ENCODE measurements at places on chromosomes 11 and 22. TPM values are rescaled to one million over a fixed set of nuclear protein-coding genes. Genes with fewer than 3 reads are reported as not detected.

Gene MB
- total RNA-seq, result 0.85 TPM

Gene OR5M3
- total RNA-seq, result not detected

Gene TIMM8B
- 80.5 TPM for total RNA-seq

Gene MYOD1
- not detected for total RNA-seq

Gene LMF2
- 30.7 TPM for total RNA-seq

Gene AQP11
- total RNA-seq, result 1.2 TPM

Gene ZBTB16
- total RNA-seq, result under 0.01 TPM

Gene OR4A16
- total RNA-seq, result not detected

Gene UBE2L3
- total RNA-seq, result 24.8 TPM

Gene SCN3B
- total RNA-seq, result under 0.01 TPM

Gene TPBGL
- total RNA-seq, result 0.28 TPM

Gene KRTAP5-9
- not detected for total RNA-seq

Gene INPPL1
- 53.8 TPM for total RNA-seq

Gene MS4A6A
- not detected for total RNA-seq

Gene GNG3
- not detected for total RNA-seq

Gene IGSF9B
- under 0.01 TPM for total RNA-seq

Gene GGTLC2
- not detected for total RNA-seq

Gene THY1
- 9.6 TPM for total RNA-seq

Gene TRPM5
- not detected for total RNA-seq

Gene CCDC89
- 3.7 TPM for total RNA-seq

Gene PRODH
- not detected for total RNA-seq

Gene OR51B4
- total RNA-seq, result not detected

Gene OR8H3
- total RNA-seq, result not detected

Gene OR10D3
- total RNA-seq, result not detected

Gene NLRP14
- under 0.01 TPM for total RNA-seq

Gene SPI1
- not detected for total RNA-seq

Gene DNAJB7
- not detected for total RNA-seq

Gene CD82
- 29.3 TPM for total RNA-seq

Gene MRE11
- total RNA-seq, result 11.6 TPM

Gene E2F8
- total RNA-seq, result under 0.01 TPM

Gene OR56A1
- total RNA-seq, result not detected

Gene MMP1
- 3,390 TPM for total RNA-seq

Gene FOSL1
- 17.5 TPM for total RNA-seq

Gene C2CD3
- 14.4 TPM for total RNA-seq

Gene ACRV1
- total RNA-seq, result not detected

Gene SLC22A12
- not detected for total RNA-seq

Gene ARHGEF17
- total RNA-seq, result 42.0 TPM

Gene APOBEC3F
- 5.4 TPM for total RNA-seq

Gene CNIH2
- total RNA-seq, result 0.85 TPM

Gene TNNT3
- total RNA-seq, result not detected

Gene GAB4
- total RNA-seq, result not detected

Gene C22orf15
- total RNA-seq, result 0.19 TPM

Gene VSIG2
- total RNA-seq, result not detected

Gene LRRC10B
- not detected for total RNA-seq

Gene CLDN5
- 2.8 TPM for total RNA-seq

Gene TREH
- total RNA-seq, result not detected

Gene APOA5
- total RNA-seq, result under 0.01 TPM

Measured in regular cardiac myocyte (primary cell).